ENCODE measurements at places on chromosomes 2 and 18.

- no peak overlapping the region for H3K27ac ChIP-seq
- no peaks in the 10 kb centered on the region for H3K4me1 ChIP-seq
- no peak overlapping the region for H3K4me3 ChIP-seq
- no peaks in the 10 kb centered on the region for H3K36me3 ChIP-seq
- no peak for DNase-seq
Measured at GRCh38 chr2:141878016-141878415, 252.8 kb downstream of the LRP1B start.

GRCh38 chr2:9844036-9844483 is 786 bp downstream of the TAF1B start:
- H3K4me1 ChIP-seq: no peaks in the 10 kb centered on the region
- H3K27me3 ChIP-seq: peaks cover 2% of the 10 kb centered on the region
- H3K36me3 ChIP-seq: no peaks in the 10 kb centered on the region
- H3K27ac ChIP-seq: no peak overlapping the region
- H3K4me3 ChIP-seq: peak overlapping the region; percentile 93
- DNase-seq: no peak

DNA sequence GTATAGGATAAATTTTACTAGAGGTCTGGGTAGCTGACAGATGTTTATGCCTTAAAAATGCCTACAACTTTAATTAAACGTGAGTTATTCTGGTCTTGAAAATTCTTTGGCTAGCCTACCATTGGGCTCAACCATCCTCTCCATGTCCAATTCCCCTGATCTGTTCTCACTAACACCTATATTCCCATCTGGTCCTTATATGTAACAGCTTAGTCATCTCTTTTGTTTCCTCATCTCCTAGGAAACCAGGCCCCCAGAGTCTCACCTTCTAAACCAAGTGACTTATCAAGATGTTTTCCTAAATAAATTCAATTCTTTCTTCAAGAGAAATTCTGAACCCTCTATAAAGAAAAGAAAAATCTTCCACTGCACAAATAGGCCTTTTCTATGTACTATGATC is 148.5 kb downstream of the TTC32 start:
- H3K4me1 ChIP-seq: no peaks in the 10 kb centered on the region
- H3K36me3 ChIP-seq: no peaks in the 10 kb centered on the region
- no peak overlapping the region for H3K4me3 ChIP-seq
- H3K27me3 ChIP-seq: peaks cover 1% of the 10 kb centered on the region
- DNase-seq: no peak

- H3K36me3 ChIP-seq: peaks cover 12% of the 10 kb centered on the region
- peaks cover 29% of the 10 kb centered on the region for H3K4me1 ChIP-seq
- H3K27me3 ChIP-seq: peaks cover 2% of the 10 kb centered on the region
- no peak overlapping the region for H3K4me3 ChIP-seq
- DNase-seq: no peak
Measured at GRCh38 chr18:8623549-8624106, 14.4 kb downstream of the RAB12 start.

DNA sequence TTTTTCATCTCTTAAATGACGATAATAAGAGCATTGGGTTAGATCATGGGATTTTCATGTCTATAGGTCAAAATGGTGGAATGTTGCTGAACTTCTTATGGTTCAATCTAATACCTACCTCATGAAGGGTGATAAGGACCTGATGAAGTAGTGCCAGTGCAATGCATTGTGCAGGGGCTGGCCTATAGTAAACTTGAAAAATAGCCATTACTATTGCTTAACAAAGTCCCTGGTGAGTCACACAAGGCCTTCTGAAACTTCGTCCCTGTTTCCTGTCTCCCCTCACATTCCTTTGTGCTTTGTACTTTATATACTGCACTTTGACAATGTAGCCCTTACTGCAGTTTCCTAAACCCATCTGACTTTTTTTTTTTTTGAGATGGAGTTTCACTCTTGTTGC is 515.9 kb downstream of the SLC4A3 start:
- H3K27me3 ChIP-seq: peaks cover 2% of the 10 kb centered on the region
- no peak for DNase-seq
- peaks cover 13% of the 10 kb centered on the region for H3K4me1 ChIP-seq
- no peaks in the 10 kb centered on the region for H3K36me3 ChIP-seq

GRCh38 chr18:40346146-40346545 is 1608.9 kb upstream of the PIK3C3 start:
- H3K27me3 ChIP-seq: no peaks in the 10 kb centered on the region
- H3K27ac ChIP-seq: no peak overlapping the region
- no peak overlapping the region for H3K4me3 ChIP-seq
- no peaks in the 10 kb centered on the region for H3K36me3 ChIP-seq
- H3K4me1 ChIP-seq: no peaks in the 10 kb centered on the region

- no peak for DNase-seq
- H3K4me3 ChIP-seq: no peak overlapping the region
- H3K27me3 ChIP-seq: no peaks in the 10 kb centered on the region
- peaks cover 3% of the 10 kb centered on the region for H3K4me1 ChIP-seq
Measured at GRCh38 chr2:62151306-62151638, 44.6 kb upstream of the B3GNT2 start.

DNA sequence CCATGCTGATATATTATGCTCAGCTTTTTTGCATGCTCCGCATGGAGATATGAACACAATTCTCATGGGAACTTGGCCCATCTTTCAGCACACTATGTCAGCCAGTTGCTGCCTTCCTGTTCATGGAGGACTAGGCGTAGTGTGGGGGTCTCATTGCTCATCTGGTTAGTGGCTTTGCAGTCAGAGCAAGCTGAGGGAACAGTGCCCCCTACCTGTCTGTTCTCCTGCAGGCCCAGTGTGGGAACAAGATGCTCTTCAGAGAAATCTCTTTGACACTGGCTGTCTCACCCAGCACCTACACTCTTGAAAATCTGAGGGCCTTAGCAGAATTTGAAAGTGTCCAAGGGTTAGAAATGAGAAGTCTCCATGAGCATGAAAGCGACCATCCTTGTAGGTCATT is 47.1 kb downstream of the SPTBN1 start:
- H3K27ac ChIP-seq: no peak overlapping the region
- peaks cover 10% of the 10 kb centered on the region for H3K36me3 ChIP-seq
- H3K4me3 ChIP-seq: no peak overlapping the region
- DNase-seq: peak; percentile 64
- H3K27me3 ChIP-seq: peaks cover 6% of the 10 kb centered on the region

DNA sequence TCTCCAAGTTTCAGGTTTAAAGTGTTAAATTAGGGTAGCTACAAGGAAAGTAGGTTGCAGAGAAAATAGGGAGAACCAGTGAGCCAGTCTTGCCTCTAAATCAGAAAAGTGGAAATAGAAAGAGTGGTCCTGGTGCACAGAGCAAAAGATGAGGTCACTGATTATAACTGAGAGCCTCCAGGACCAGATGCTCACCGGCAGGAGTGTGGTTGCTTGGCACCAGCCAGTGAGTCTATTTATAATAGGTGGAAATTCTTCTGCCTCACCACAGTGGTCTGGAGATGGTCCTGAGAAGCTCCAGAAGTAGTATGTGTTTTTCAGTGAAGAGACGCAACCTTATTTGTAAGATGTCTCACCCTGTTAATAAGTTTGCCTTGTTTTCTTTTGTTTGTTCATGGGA is 373.9 kb upstream of the KCNJ3 start:
- no peak overlapping the region for H3K4me3 ChIP-seq
- no peak overlapping the region for H3K27ac ChIP-seq
- DNase-seq: no peak
